Posterior cingulate gyrus (tissue), 11 donors: ENCODE measurements at places on chromosomes 11 and 22.

- no peak for DNase-seq
Observed at GRCh38 chr11:62592146-62592815, 958 bp upstream of the TUT1 start.

DNA sequence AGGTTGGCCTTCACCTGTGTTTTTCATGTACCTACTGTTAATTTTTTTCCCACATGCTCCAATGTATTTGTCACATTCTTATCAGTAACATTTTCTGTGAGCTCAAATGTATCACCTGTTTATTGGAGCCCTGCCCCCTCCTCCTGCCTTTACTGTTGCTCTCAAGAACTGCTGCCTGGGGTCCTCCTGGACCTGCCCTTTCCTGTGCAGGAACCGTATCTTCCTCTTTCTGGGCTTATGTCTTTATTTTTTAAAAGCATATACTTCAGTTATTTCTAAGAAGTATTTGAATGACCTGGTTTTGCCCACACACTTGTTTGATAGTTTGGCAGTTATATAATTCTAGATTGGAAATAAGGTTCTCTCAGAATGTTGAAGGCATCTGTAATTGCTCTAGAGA lies 5.9 kb downstream of the FAM118B start:
- no peak for DNase-seq

DNA sequence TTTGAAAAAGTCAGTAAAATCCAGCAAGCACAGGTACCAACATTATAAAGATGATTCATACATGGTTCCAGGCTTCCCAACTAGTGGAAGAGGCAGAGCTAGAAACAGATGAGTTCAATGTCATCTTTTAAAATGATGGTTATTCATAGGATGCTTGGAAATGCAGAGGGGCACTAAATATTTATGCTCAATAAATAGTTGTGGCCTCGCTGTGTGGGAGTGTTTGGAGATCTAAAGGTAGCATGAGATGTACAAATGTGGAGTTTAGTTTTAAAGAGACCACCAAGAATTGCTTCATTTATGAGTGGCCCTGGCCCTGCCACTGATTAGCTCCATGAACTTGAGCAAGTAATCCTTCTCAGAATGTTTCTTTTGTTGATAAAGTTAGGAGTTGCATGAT lies 182.2 kb downstream of the ETS1 start:
- DNase-seq: no peak

DNA sequence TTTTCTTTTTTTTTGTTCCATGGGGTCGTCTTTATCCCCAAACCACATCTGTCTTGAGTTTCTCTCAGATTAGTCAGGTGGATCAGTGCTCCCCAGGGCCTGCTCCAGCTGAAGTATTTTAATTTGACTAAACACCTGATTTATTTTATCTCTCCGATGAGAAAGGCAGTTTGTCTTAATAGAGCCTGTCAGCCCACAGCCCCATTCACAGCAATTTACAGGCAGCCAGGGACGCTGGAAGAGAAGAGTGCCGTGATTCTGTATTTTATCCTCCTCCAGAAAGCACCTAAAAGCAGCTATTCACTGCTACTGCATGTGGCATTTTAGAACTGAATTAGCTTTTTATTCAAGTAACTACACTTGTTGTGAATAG lies 164.5 kb downstream of the SOX6 start:
- DNase-seq: no peak

DNA sequence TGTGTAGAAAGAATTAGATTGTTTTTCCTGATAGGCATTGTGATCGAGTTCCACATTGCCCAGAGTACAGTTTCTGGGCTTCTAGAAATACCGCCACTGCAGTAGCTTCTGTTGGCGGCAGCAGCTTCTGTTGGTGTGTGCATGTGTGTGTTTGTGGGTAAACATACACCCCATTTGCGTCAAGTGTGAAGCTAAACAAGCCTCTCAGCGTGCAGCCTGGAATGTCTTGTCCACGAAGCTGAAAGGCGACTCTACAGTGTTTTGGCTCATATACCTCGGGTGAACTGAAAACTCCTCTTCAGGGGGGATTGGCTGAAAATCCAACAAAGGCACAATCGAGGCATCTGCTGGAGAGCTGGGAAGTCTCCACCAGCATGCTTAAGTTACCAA lies 112.0 kb upstream of the E2F8 start:
- DNase-seq: no peak

- no peak for DNase-seq
Observed at GRCh38 chr11:21554284-21554683, 638.6 kb upstream of the ANO5 start.

- DNase-seq: no peak
Observed at GRCh38 chr11:60977836-60978235, 6.4 kb downstream of the CD6 start.

- no peak for DNase-seq
Observed at GRCh38 chr11:33741806-33742205, 5.6 kb upstream of the CD59 start.

DNA sequence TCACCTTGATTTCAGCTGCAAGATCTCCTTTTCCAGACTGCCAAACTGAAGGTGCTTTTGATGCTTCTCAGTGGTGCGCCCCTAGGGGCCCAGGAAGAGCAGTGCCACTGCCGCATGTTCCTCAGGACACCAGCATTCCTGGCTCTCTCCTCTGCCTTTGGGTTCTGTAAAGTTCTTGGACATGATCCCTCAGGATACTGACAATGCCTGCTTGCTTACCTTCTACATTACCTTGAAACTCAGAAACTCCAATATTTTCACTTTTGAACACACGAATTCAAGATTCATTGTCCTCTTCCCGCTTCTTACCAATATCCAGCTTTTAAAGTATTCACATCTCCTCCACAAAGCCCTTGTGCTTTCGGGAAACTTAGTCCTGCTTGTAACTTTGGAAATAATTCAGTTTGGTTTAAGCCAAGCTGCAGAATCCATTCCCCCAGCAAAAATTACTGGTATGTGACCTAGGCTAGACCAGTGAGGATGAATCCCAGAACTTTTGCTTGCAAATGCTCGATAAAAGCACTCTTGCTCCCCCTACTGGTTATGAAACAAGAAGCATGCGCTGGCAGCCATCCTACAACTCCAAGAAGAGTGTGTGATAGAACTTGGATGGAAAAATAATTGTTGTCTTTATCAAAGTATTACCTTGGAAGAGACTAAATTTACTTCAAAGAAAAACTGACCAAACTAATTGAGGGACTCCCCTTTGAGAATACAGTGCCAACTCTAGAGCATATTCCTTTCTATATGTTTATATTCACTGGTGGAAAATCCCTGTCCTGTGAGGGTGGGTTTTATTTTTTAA lies 16.5 kb upstream of the OR5B21 start:
- no peak for DNase-seq

GRCh38 chr11:43545610-43546009 lies 134.9 kb upstream of the HSD17B12 start:
- no peak for DNase-seq

DNA sequence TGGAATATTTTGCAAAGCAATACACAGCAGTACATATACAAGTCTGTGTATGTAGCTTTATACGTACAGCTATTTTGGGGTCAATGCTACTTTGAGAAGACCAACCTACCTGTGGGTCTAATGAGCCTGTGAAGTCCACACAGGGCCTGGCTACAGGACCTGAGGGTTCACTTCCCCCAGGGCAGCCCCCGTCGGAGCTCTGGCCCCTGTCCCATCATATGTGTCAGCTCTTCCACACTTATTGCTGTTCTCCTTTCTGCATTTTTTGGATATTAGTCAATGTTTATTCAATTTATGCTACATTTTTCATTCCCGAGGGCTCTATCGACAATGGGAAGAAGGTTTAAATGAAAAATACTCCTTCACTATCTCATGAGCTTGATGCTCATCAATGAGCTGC lies 1473.6 kb downstream of the BRD1 start:
- DNase-seq: no peak

DNA sequence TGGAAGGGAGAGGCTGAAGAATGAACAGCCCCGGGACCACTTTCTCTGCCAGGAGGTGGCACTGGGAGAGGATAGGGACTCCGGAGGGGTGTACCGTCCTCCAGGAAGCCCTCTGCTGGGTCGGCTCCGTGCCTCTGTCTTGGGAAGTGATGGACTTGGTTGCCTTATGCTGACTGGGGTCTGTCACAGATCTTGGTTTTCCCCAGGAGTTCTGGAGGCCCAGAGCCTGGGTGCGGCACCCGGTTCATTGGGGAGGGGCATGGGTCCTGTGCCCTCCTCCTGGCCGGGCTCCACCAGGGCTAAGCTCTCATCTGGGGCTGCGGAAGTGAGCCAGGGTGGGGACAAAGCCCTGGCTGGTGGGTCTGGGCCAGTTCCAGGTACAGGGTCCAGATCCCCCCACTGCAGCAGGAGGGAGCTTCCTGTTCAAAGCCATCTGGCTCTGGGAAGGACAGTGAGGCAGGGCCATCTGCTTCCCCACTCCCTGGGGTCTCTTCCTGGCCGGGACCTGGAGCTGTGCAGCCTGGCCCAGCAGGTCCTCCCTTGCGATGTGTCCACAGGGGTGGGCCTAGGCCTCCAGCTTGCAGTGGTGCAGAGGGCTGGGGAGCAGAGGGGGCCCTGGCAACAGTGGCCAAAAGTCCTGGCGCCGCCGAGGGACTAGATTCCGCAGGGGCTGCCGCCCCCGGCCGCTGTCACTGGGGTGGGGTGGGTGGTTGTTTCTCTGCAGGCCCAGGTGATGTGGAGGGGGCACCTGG lies 1.1 kb upstream of the AP2A2 start:
- peak; percentile 68 for DNase-seq

GRCh38 chr11:79332017-79332416 lies 108.8 kb downstream of the TENM4 start:
- no peak for DNase-seq

DNA sequence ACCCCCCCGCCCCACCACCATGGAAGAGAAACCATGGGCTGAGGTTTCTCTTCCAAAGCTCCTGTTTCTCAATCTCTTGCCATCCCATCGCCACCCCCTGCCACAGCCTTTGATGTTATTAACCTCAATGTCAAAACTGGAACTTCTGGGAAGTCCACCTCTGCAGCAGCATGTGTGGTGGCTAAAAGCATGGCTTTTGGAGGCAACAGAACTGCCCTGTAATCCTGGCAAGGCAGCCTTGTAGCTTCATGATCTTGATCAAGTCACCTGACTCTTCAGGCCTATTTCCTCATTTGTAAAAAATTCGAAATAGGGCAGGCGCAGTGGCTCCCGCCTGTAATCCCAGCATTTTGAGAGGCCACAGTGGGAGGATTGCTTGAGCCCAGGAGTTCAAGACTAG lies 3.5 kb upstream of the COX8A start:
- no peak for DNase-seq

- DNase-seq: peak; percentile 30
Observed at GRCh38 chr11:9861860-9862725, 198.2 kb downstream of the SWAP70 start.

DNA sequence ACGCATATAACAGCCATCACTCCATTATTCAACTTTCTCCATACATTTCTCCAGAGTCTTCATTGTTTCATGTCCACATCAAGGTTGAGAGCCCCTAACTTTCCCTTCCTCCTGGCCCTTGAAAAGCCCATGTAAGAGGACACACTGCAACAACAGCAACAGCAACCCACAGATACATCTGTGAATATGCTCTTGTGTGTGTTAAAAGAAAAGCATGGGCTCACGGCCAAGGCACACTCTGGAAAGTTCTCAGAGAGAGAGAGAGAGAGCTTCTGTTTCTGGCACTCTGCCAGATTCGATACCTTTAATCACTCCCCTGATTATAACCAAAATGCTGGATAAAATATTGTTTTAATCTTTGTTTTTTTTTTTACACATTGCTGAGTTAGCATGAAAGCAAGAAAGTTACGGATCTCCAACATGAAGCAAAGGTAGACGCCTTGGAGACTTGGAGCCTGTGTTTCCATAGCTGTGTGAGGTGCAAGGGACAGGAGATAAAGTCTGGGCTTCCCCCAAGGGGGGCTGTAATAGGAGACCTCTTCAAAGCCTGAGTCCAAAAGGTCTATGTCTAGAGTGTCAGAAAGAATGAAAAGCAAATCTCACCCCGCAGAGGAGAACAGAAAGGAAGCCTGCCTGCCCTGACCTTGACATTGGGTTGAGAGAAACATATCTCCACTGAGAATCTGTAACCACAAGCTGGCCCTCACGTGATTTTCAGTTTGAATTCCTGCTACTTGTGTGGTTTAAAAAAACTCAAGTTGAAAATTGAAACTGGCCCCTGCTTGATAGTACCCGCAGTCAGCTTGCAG lies 33.7 kb upstream of the MPPED1 start:
- DNase-seq: no peak

DNA sequence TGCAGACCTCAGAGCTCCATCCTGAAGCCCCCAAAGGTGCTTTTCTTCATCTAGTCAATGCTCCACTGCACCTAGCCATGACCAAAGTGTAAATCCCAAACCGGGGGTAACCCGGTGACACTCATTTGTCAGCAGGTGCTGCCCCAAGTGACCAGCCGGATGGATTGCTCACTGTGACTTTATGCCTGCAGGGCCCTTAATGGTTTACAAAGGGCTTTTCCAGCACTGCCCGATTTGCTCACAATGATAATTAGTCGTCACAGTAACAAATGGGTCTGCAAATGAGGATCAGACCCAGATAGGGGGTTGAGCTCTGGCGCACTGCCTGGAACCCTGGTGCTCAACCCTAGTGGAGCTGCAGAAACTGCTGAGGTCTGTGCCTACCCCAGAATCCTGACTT lies 45.7 kb upstream of the CD5 start:
- DNase-seq: no peak

- no peak for DNase-seq
Observed at GRCh38 chr11:62514151-62514550, 32.5 kb downstream of the AHNAK start.

- DNase-seq: no peak
Observed at GRCh38 chr11:28735511-28735910, 627.3 kb downstream of the METTL15 start.

- DNase-seq: no peak
Observed at GRCh38 chr11:33616552-33616951, 84.1 kb downstream of the C11orf91 start.

GRCh38 chr11:124442442-124442841 lies 3.1 kb downstream of the OR8B8 start:
- DNase-seq: no peak

- DNase-seq: no peak
Observed at GRCh38 chr11:112565551-112565950, 304.9 kb upstream of the PLET1 start.

- no peak for DNase-seq
Observed at GRCh38 chr11:406796-407650, 7.8 kb downstream of the SIGIRR start.

DNA sequence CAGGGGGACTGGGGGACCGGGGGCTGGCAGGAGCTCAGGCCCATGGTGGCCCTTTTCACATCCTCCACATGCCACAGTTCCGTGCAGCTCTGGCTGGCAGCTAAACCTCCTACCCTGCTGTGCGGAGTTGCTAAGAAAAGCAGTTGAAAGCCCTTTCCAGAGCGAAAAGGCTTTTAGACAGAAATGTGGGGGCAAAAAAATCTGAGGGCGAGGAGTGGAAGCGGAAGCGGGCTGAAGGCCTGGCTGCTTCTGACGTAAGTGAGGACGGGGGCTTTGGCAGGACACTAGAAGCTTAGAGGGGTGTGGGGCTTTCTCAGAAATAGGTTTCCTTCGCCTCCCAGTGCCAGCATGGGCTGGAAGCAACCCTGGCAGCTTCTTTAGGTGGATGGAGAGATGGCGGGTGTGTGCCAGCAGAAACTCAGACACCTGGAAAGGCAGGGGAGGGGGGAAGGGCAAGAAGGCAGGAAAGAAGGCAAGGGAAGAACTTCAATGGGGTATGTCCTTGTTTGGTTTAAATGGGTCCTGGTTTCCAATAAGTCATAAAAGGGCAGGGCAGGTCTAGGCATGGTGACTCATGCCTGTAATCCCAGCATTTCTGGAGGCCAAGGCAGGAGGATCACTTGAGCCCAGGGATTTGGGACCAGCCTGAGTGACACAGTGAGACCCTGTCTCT lies 11.2 kb upstream of the DGKZ start:
- no peak for DNase-seq
